ENCODE measurements at places on chromosomes 2 and 18. TPM values are rescaled to one million over a fixed set of nuclear protein-coding genes. Genes with fewer than 3 reads are reported as not detected.

DNA sequence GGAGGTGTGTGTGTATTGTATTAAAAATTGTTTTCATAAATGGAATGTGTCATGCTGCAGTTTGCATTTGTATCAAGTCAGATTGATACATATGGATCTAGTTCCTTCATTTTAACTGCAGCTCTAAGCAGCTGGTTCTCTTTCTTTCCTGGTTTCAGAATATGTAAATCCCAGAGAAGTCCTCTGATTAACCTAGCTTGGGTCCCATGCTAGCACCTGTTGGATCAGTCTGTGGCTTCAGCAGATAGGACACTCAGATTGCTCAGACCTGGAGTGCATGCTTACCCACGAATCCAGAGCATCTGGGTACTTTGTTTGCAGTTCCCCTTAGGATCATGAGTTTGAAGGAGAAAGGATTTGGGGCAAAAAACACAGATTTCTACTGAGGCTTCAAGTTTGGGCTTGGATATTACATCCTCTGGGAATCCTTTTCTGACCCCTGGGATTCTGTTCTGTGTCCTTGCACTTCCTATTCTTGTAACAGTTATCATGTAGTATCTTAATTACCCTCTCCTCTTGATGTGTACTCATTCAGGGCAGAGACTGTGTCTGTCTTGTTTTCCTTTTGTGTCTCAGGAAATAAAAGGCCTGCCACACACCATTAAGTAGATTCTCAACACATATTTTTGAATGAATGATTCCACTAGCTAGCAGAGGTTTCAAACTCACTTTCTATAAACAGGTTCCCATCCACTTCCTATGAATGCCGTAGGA lies 142.1 kb downstream of the PHLPP1 start:
- no peaks in the 10 kb centered on the region for H3K4me1 ChIP-seq
- H3K4me3 ChIP-seq = no peak overlapping the region
- H3K36me3 ChIP-seq = no peaks in the 10 kb centered on the region

DNA sequence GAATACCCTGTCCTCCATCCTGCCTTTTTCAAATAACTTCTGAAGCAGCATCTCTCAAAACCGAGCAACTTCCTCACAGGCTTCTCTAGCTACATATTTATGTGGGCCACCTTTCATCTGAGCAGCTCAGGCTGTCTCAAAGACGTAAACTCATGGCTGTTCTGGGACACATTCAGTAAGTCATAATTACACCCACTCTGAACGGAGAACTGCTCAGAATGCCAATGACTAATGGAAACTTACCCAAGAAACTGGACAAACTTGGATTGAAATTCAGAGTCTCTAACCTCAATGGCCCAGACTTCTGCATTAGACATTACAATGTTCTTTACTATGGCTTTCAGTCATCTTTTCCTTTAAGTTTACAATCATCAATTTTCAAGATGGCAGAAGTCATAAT lies 145.2 kb downstream of the RAD51AP2 start:
- no peaks in the 10 kb centered on the region for H3K36me3 ChIP-seq
- no peaks in the 10 kb centered on the region for H3K27me3 ChIP-seq
- H3K4me1 ChIP-seq = no peaks in the 10 kb centered on the region
- DNase-seq = no peak

DNA sequence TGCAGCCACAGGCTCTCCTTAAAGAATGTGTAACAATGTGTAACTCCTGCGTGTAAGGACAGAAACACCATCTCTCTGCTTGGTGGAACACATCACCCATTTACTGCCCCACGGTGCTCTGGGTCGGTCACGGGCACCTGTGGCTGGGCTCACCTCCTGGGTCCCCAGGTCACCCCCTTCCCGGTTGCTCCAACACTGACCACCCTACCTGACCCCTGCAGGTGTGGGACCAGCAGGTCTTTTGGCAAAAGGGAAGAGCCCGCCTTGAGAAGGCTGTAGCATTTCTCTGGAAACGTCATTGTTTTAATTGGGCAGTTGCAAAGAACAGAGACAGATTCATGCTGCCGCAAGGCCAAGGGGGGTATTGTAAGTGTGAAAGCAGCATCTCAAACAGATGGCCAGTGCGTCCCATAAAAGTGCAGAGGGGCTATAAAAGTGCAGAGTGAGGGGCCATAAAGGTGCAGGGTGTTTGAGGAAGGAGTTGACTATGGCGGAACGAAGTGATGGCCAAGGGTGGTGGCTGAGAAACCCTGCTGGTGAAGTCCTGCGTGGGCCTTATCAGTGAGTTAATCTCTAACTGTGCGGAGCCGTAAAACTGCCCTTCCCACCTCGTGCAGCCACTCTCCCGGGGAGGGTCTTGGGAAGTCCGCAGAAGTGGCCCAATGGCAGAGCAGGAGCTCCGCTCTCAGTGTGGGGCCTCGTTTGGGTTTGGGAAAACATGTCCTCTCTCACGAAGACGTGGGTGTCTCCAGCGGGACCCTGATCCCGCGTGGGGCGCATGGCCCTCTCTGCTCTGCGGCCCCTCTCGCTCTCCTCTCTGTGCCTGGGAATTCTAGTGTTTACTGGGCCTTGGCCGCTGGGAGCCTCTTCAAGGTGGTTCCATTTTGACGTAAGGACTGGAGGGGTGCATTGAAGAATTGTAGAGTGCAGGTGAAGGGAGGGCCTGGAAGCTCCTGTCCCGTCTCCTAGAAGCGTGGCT lies 13.7 kb upstream of the NEU4 start:
- peaks cover 3% of the 10 kb centered on the region for H3K4me1 ChIP-seq
- H3K4me3 ChIP-seq = no peak overlapping the region
- H3K27me3 ChIP-seq = no peaks in the 10 kb centered on the region

GRCh38 chr2:109554758-109555157 lies 59.0 kb downstream of the SEPTIN10 start:
- no peaks in the 10 kb centered on the region for H3K4me1 ChIP-seq
- no peaks in the 10 kb centered on the region for H3K27me3 ChIP-seq
- peaks cover 8% of the 10 kb centered on the region for H3K36me3 ChIP-seq

DNA sequence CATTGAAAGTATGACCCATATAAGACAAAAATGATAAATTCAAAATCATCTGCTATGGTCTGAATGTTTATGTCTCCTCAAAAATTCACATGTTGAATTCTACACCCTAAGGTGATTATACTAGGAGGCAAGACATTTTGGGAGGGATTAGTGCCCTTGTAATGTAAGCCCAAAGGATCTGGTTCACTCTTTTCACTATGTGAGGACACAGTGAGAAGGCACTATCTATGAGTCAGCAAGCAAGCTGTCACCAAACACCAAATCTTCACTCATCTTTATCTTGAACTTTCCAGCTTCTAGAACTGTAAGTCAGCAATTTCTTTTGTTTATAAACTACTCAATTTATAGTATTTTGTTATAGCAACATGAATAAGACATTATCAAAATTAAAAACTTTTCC lies 284.7 kb upstream of the ZC3H15 start:
- no peak overlapping the region for H3K27ac ChIP-seq
- DNase-seq = no peak
- H3K27me3 ChIP-seq = no peaks in the 10 kb centered on the region

GRCh38 chr2:31243053-31243452 lies 9.1 kb downstream of the EHD3 start:
- DNase-seq = no peak
- H3K27ac ChIP-seq = no peak overlapping the region

CFC1 gene
- total RNA-seq = not detected

TCF7L1 gene
- total RNA-seq = 10.3 TPM

PPP1R1C gene
- not detected for total RNA-seq
